ENCODE measurements at places on chromosomes 4 and X.

DNA sequence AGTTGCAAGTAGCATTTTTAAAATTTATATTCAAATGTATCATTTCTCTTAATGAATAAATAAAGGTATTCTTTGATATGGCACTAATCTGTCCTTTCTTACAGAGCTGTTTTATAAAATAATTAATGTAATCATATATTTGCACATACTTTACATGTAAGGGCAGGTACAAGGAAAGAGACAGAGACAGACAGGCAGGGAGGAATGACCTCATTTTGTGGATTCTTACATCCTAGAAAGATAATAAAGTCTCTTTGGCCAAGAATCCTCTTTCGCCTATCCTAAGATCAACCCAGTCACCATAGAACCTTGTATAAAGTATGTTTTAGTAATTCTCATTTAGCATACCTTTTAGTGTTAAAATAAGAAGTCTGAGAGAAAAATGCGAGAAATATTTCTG lies 98.5 kb upstream of the CTSO start:
- no peak for DNase-seq

DNA sequence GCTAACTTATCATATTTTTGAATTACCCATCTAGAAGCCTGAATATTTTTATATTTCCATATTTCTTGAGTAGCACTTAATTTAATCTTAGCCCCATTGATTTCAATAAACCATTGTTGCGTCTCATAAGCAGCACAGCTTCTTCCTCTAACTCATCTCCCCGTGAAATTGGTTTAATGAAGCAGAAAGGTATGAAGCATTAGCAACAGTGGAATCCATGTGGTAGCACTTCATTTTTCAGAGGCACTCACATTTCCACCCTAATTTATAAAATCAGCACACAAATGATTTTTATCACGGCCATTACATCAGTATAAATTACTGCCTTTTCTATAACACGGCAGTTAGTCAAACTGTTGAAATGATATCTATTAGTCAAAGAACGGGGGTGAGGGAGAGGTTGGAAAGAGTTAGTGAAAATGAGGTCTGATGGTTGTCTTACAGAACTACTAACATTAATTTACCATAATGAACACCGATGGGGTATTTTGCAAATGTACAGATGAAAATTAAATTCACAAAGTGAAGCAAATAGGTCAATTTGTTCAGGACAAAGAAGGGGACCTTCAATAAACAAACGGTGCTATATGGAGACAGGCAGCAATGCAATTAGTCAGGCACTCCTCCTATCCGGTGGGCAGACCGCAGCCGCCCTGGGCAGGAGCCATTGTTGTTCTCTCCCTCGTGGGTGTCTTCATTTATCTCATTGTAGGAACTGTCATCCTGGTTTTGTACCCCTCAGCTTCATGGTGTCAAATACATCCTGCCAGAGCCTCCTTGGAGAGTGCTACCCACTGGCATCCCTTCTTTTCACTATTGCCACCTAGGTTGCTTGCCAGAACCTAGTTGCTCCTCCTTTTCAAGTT lies 205.7 kb downstream of the SOX3 start:
- no peak for DNase-seq

DNA sequence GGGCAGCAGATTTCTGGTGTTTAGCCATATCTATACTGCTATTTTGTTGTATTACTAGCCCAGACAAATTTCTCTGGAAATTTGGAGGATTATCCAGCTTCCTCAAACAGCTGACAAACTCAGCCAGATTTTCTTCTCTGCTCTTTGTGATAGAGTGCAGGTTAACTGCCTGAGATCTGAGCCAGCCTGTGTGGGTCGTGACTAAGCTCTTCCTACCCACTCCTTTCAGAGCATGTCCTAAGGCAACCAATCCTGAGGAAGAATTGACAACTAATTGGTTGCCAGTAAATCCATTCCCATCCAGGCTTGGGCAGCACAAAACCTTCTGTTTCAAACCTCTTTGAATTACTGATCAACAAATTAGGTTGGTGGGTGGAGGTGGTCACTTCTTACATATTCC lies 2.5 kb upstream of the GABRA2 start:
- no peak for DNase-seq

- DNase-seq = no peak
Measured at GRCh38 chr4:39353478-39354253, 12.5 kb downstream of the RFC1 start.

DNA sequence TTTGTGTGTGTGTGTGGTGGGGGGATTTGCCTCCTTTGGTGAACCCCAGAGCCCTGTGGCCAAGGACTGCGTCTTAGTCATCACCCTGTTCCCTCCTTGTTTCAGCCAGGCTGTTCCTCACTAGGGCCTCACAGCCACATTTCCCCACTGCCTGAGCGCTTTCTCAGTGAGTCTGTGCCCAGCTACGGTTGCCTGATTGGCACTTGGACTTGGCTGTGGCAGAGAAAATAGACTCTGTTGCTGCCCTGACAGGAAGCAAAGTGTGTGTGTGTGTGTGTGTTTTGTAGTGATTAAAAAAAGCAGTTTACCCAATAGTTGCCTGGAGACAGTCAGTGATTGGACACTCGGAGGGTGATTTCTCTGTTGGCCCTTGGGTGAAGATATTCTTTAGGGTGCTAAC lies 113.0 kb downstream of the UCHL1 start:
- no peak for DNase-seq

GRCh38 chr4:72365016-72365415 lies 204.0 kb downstream of the ADAMTS3 start:
- no peak for DNase-seq

All from DMS79 treated with DMSO at 0.1 percent for 48 hours (cell line).